ENCODE measurements at places on chromosomes 16 and 17.

DNA sequence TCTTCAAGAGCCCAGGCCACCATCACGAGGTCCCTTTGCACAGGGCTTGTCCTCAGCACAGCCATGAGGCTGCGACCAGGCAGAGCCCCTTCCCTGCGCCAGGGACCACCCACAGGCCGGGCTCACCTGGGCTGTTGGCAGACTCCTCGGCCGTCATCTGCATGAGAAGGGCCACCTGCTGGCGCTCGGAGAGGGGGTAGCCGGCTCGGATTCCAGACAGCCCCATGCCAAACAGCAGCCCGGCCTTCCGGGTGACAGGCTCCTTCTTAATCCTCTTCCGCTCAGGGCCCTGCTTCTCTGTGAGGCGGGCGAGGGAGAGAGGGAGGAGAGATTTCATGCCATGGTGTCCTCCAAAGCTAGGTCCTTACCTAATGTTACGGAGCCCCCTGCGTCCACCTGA, 73.4 kb downstream of the ZNF778 start:
- DNase-seq: no peak

- peak; percentile 56 for DNase-seq
Measured at GRCh38 chr17:4900231-4901107, 1.1 kb downstream of the C17orf107 start.

GRCh38 chr17:68273722-68274121, 17.2 kb downstream of the SLC16A6 start:
- DNase-seq: no peak

GRCh38 chr17:76365256-76365903, 11.7 kb upstream of the PRPSAP1 start:
- DNase-seq: no peak

DNA sequence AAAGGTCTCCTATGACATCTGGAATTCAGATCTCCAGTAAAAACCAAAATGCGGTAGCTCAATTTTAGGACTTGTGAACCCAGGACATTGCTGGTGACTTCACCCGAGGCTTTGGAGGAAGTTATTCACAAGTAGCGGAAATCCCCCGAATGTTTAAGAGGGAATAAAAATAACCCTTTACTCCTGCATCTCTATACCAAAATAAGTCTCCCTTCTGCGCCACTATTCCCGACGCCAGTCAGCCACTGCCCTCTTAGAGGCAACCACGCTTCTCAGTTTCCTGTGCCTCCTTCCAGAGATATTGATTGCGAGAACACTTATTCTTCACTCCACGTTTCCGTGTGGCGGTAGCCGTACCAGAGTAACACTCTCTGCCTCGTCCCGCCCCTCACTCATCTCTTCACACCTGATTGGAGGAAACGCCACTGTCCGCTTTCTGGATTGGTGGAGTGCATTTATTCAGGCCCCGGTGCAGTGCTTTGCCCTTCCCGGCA, 27.4 kb downstream of the EMP2 start:
- DNase-seq: peak; percentile 53

DNA sequence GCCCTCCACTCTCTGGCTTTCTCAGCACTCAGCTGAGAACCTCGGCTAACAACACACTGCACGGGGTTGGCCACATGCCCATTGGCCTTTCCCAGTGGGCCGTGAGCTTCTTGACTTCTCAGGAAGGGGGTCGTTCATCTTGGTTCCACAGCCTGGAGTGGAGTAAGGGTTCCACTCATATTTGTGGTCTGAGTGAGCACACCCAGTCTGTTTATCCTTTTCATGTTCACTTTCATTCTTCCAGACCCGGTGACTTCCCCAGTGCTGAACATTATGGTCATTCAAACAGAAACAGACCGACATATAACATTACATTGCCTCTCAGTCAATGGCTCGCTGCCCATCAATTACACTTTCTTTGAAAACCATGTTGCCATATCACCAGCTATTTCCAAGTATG, 8.2 kb downstream of the MILR1 start:
- no peak for DNase-seq

DNA sequence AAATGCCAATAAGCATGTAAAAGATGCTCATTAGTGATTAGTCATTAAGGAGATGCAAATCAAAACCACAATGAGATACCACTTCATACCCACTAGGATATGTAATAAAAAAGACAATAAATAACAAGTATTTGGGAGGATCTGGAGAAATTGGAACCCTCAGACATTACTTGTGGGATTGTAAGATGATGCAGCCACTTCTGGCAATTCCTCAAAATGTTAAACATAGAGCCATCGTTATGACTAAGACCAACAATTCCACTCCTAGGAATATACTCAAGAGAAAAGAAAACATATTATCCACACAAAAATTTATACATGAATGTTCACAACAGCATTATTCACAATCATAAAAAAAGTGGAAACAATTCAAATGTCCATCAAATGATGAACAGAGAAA, 336.2 kb upstream of the PMFBP1 start:
- DNase-seq: no peak

- DNase-seq: no peak
Measured at GRCh38 chr16:89821438-89822187, 5.2 kb upstream of the FANCA start.

GRCh38 chr17:50464736-50465135, 3.9 kb downstream of the CHAD start:
- no peak for DNase-seq

DNA sequence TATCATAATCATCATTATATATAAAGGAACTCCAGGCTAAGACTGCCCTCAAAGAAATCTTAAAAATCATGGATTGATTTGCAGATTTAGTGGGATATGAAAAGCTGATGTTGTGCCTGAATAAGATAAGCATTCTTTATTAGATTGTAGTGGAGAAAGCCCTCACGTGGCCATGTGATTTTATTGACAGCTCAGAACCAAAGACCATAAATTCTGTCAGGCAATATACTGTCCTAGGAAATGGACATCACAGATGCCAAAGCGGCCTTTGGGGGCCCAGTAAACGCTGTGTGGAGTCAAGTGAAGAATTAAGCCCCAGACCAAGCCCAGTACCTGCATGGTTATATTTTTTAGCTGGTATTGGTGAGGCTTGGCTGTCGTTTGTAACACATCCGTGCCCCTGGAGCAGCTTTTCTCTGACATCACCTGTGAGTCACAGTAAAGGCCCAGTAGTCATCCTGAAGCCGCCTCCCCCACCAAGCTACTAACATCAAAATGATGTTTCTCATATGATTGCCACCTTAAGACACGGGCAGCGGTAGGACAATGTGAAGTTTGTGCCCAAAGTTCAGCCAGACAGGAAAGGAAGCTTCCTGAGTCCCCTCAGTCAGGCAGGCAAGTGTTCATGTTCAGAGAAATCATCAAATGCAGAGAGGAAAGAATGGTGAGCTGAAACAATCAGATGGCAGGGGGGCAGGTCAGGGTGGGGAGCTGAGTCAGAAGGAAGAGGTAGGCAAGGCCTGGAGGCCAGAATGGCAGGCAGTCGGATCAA, 209.4 kb downstream of the IRX3 start:
- DNase-seq: no peak

DNA sequence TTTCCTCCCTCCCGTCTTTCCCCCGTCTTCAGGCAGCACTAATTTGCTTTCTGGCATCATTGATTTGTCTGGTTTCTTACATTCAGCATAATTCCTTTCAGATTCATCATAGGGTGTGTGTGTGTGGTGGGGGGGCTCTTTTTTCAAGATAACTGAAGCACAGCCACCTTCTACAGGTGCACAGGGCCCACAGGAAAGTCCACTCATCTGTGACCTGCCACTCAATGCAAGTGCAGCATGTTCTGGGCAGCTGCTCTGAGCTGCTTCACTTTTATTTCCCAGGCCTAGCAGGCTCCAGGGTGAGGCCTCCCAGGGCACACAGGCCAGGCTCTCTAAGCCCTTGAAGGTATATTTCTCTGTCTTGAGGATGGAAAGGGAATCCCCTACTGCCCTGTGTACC, 35.2 kb upstream of the MYH10 start:
- no peak for DNase-seq

All from activated T-cell treated with anti-CD3 and anti-CD28 coated beads, Interleukin-2, amount 50 U/mL, for 72 hours (primary cell).